ENCODE measurements at places on chromosomes 4 and X.
A peak's percentile ranks its signal among the peaks of the same experiment; 100 is the strongest.

- no peak for DNase-seq
Observed at GRCh38 chr4:135497563-135498152, 1296.1 kb upstream of the PABPC4L start.

- DNase-seq = peak; percentile 77
Observed at GRCh38 chr4:152643153-152644035, 36.4 kb downstream of the TMEM154 start.

DNA sequence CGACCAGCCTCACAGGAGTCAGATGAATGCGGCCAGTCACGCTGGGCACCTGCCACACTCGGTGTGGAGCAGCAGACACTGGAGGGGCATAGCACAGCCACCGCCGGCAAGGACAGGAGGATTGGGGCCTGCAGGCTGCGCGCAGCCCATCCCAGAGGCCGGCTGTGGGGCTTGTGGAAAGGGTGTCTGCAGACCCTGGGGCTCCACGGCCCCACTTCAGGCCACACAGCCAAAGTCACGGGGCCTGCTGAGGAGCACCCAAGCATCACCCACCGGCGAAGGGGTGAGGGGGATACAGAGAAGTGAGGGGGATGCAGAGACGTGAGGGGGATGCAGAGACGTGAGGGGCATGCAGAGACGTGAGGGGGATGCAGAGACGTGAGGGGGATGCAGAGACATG lies 70.1 kb downstream of the FAM53A start:
- DNase-seq = no peak

GRCh38 chrX:30898886-30899285 lies 9.8 kb upstream of the TAB3 start:
- DNase-seq = no peak

GRCh38 chr4:168440442-168441264 lies 39.6 kb downstream of the DDX60L start:
- DNase-seq = peak; percentile 24

- DNase-seq = no peak
Observed at GRCh38 chr4:89319756-89320155, 12.2 kb upstream of the GPRIN3 start.

GRCh38 chrX:19956923-19957322 lies 33.9 kb downstream of the BCLAF3 start:
- no peak for DNase-seq

GRCh38 chrX:102599084-102599950 lies at the start of gene ARMCX5:
Gene ARMCX5, plus strand, starts transcription at chrX:102599515. Its CDS starts 2,627 bp downstream, at chrX:102602142.
- peak; percentile 39 for DNase-seq

GRCh38 chr4:62243895-62244294 lies 1043.8 kb downstream of the ADGRL3 start:
- no peak for DNase-seq

DNA sequence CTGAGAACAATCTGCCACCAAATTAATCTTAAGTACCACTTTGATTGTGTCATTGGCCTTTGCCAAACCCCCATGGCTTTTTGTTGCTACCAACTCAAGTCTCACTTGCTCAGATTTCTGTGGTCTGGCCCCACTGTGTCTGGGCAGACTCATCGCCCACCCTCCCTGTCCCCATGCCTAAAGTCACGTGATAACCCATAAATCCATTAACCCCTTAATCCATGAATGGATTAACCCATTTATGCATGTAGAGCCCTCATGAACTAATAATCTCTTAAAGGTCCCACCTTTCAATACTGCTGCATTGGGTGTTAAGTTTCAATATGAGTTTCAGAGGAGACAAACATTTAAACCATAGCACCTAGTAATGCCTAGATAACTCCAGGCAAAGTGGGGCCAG lies 78.5 kb upstream of the BLTP1 start:
- DNase-seq = no peak

- DNase-seq = no peak
Observed at GRCh38 chr4:34720571-34720970, 1523.7 kb downstream of the ARAP2 start.

- no peak for DNase-seq
Observed at GRCh38 chr4:72448231-72448630, 120.8 kb downstream of the ADAMTS3 start.

DNA sequence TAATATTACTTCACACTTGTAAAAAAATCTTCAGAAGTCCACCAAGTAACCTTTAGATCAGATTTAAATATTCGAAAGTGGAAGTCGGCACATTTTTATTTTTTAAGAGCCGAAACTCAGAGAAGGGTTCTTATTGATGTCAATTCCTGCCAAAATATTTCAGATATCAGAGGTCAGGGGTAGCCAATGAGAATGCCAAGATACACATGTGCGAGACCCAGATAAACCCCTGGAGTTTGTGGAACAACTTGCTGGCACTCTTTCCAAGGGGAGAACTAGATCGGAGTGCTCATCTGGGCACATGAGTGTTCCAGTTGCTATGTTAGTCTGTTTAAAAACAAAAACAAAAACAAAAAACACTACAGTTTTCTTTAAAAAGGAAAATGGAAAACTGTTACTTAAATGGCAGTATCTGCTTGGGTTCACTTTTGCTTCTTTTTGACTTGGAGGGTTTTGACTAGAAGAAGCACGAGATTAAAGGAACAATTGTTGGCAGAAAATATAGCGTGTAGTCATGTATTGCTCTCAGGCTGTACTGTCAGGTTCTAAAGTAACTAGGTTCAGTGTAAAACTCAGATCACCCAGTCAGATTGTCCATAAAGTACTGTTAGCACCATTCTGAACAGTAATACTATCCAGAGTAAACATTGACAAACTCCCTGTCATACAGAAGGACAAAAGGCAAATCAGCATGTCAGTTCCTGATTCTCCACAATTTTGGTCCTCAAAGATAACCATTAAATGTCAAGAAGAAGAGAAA lies 188.0 kb upstream of the PACRGL start:
- DNase-seq = no peak

DNA sequence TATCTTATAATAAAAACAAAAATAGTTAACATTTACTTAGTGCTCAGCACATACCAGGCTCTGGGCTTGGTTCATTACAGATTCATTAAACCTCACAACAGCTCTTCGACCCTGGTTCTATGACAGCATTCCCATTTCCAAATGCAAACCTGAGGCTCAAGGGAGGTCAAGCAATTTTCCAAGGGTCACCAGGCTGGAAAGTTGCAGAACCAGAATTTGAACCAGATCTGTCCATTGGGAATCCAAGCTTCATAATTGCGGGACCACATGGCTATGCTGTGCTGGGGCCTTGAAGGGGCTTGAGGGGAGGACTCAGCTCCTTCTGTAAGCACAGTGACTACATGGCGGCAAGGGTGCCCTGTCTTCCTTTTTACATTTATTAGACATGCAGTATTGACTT lies 197.3 kb upstream of the LNX1 start:
- no peak for DNase-seq

DNA sequence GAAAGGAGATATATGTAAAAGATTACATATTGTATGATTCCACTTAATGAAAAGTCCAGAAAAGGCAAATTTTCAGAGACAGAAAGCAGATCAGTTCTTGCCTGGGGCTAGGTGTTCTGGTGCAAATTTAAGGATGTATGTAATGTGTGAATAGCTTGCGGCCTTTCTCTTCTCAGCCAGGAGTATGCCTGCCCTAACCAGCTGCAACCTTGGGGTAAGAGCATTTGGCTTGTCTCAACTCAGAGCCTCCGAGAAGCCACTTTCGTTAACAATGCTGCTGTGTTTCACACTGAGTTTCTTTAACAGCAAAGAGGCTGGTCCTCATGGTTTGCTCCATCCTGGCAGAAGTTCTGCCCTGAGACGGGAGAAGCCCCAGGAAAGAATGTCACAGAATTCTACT lies 102.7 kb downstream of the SPCS3 start:
- DNase-seq = no peak

- DNase-seq = no peak
Observed at GRCh38 chr4:96992443-96992842, 1150.8 kb downstream of the STPG2 start.

GRCh38 chr4:6767748-6768538 lies 14.6 kb upstream of the KIAA0232 start:
- no peak for DNase-seq

DNA sequence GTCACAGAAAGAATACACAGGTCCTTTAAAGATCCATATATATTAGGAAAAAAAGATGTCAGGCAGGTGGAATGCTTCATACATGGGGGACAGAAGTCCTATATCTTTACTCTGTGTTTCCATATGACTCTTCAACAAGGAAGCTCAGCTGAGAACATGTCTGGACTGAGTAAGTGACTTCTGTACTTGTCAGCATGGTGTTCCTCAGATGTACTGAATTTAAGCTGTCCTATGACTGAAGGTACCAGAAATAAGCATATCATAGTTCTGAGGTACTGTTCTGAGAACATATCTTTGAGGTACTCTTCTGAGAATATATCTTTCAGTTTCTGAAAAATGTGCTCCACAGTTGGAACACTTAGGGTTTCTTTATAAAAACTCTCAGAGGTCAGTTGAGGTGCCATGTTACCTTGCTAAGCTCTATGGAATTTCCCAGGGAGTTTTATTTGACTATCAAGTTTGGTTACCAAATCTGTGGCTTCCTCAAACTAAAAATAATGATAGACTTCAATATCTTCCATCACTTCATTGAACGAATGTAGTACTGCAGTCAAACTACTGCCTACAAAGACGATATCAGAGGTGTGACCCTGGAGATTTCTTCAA lies 597.2 kb upstream of the GNPDA2 start:
- DNase-seq = no peak

DNA sequence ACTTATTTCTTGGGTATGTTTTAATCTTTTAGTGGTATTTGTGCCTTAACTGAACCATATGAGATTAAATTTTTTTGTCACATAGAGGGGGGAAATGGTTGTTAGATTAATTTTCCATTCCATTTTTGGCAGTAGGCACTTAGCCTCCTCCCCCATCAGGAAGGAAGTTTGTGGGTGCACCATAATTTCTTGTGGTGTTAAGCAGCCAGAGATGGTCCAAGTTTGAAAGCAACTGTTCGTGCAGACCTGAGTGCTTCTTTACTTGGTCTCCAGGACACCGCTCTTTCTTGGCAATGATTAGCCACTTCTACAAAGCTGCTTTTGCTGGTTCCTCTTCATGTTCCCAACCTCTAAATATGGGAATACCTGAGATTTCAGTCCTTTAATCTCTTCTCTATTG lies 92.7 kb upstream of the RPL34 start:
- no peak for DNase-seq

- DNase-seq = no peak
Observed at GRCh38 chr4:126827669-126828068, 805.1 kb upstream of the INTU start.

DNA sequence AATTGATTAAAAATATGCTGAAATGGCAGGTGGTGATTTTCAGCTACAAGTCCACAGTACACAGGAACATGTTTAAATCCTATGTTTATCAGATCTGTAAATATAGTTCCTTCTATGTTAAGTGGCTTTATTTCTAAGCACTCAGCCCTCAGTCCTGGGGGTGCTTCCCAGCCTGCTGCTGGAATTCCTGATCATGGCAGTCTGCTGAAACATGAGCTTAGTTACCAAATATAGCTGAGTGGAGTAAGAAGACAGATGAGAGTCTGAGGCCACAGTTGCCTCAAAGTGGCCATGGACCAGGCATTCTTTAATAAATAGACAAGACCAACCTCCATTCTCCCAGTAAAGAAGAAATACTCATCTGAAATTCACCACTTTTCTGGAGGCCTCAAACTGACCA lies 17.1 kb upstream of the DDX60 start:
- no peak for DNase-seq

- DNase-seq = no peak
Observed at GRCh38 chr4:146439999-146440398, 81.7 kb downstream of the SLC10A7 start.

- DNase-seq = no peak
Observed at GRCh38 chr4:150768497-150768896, 186.5 kb downstream of the MAB21L2 start.

GRCh38 chrX:131650637-131651410 lies 107.0 kb downstream of the OR13H1 start:
- DNase-seq = no peak

DNA sequence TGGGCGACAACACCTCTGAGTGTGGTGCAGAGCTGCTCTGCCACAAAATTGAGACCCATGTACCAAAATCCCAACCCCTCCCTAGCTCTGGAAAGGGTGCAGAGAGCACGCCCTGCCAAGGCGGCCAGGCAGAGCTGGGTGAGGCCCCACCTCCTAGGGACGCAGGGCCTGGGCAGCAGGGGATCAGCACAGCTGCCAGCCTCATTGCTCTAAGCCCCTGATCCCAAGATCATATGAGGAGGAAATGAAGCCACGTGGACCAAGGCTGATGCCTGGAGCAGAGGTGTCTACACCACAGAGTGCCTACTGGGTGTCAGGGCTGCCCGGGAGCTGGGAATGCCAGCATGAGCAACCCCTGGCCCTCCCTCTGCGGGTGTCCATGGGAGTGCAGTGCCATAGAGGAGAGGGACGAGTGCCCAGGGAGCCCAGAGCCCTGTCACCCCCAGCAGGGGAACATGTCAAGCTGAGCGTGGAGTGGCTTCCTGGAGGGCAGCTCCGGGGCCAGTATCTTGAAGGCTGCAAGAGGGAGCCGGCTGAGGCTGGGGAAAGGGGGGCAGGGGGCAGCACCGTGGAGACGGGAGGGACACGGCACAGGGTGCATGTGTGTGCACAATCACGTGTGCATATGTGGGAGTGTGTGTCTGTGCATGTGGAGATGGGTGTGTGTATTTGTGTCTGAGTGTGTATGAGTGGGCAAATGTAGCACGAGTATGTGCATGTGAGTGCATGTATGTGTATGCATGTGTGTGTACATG lies 63.9 kb upstream of the PSAPL1 start:
- no peak for DNase-seq

- no peak for DNase-seq
Observed at GRCh38 chr4:26032142-26032541, 118.1 kb downstream of the SMIM20 start.

GRCh38 chr4:77818073-77818601 lies 1.0 kb downstream of the CNOT6L start:
- peak; percentile 42 for DNase-seq

DNA sequence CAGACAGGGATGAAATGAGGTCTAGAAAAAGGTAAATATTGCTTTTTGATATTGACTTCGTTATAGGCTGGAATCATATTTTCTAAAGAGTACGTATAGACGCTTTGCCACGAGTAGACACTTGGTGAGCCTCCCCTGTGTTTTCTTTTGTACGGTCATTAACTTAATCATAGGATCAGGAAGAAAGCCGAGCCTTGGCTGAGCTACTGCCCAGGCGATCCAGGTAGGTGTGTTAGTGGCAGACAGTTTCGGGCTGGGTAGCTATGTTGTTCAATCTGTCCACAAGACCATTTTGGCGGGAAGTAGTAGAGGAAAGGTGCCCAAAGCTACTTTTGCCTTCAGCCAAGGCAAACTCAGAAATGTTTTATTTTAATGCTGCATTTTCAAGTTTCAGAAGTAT lies 8.8 kb downstream of the PRDM8 start:
- DNase-seq = no peak

GRCh38 chrX:21656587-21657317 lies 1.4 kb downstream of the KLHL34 start:
- DNase-seq = no peak

All from GM10248 (cell line).